Large intestine (tissue), 12 donors: ENCODE measurements at places on chromosomes 4 and X. TPM values are rescaled to one million over a fixed set of nuclear protein-coding genes. Genes with fewer than 3 reads are reported as not detected.

DNA sequence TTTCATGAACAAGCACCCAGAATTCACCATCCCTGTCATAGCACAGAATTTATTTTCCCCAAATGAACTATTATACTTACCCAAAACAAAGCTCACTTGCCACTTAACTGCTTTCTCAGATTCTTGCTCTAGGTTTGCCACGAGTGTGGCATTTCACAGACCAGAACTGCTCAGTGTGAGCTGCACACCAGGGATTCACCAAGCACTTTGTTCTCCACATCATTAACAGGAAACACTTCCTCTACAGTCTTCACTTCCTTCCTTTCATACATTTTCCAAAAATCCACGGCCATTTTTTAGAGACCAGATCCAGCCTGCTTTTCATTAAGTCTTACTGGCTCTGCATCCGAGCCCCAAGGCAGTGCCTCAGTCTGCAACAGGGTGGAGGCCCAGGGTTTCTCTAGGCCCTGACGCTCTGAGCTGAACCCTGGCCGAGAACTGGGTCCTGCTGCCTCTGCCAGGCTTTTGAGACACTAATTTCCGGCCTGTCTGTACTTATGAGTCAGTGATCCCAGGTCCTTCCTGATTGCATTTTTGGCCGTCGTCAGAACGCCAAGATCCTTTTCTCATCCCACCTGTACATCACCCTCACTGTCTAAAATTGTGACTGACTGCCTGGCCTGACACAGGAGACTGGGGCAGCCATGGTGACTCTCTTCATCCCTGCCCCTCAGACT, 67.6 kb upstream of the MTNR1A start:
- DNase-seq, result no peak

GRCh38 chrX:114071412-114071811, 512.5 kb upstream of the HTR2C start:
- no peak for DNase-seq

- DNase-seq, result no peak
Observed at GRCh38 chr4:13928214-13928613, 300.7 kb upstream of the BOD1L1 start.

KCNIP4 gene
- 7.5 TPM for polyA plus RNA-seq

DNA sequence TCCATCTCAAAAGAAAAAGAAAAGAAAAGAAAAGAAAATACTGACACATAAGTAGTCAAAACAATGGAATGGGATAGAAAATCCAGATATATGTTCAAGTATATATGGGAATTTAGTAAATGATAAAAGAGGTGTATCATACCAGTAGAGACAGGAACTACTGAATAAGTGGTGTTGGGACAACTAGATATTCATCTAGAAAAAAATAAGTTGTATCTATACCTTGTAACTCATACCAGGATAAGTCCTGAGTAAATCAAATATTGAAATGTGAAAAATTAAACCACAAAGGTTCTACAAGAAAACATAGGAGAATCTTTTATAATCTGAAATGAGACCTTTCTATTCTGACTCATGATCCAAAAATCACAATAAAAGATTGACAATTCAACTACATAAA, 58.5 kb downstream of the RBM47 start:
- DNase-seq, result no peak

STPG2 gene
- 0.36 TPM for polyA plus RNA-seq
